ENCODE measurements at places on chromosomes 4 and X. TPM values are rescaled to one million over a fixed set of nuclear protein-coding genes. Genes with fewer than 3 reads are reported as not detected.

Gene SLC9B1
- total RNA-seq: 6.4 TPM

Gene MEPE
- not detected for total RNA-seq

Gene SPRY1
- 9.0 TPM for total RNA-seq

Gene VSIG1
- 39.5 TPM for total RNA-seq

Gene RNF150
- not detected for total RNA-seq

DNA sequence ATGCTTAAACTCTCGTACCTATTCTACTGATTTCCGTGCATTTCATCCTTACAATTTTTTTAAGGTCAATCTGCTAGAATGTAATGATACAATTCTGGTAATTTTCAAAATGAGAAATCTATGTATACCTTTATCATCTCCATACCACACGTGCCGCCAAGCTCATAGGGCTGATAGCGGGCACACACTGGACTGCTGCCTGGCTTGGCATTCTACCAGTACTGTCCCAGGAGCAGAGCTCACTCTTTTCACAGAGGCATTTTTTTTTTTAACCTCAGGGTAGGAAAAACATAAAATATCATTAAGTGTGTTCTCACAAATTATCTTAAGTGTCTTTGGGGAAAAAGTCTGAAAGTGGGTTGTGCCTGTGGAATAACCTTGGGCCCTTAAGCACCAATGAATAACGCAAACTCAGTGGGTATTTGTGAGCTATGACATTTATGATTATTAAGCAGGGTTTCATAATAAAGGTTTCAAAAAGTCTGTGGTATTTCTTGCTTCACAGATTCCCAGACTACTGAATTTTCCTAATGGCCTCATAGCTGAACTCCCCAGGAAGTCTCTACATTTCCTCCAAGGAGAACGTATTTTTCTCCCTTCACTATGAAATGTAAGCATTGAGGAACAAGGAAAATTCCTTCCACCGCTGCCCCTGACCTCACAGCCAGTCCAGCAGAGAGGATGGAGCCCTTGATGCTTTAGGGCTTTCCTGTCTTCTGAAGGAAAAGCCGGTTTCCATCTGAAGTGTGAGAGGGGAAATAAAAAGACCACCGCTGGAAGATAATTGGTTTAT lies 125.2 kb downstream of the ELOVL6 start:
- H3K4me1 ChIP-seq: no peaks in the 10 kb centered on the region
- no peaks in the 10 kb centered on the region for H3K27me3 ChIP-seq
- no peak overlapping the region for H3K4me3 ChIP-seq

- no peaks in the 10 kb centered on the region for H3K27me3 ChIP-seq
- H3K36me3 ChIP-seq: no peaks in the 10 kb centered on the region
- no peak overlapping the region for H3K4me3 ChIP-seq
- DNase-seq: no peak
- H3K4me1 ChIP-seq: no peaks in the 10 kb centered on the region
Measured at GRCh38 chrX:36071061-36071460, 151.5 kb downstream of the CFAP47 start.

Gene SLC49A3
- total RNA-seq: 3.7 TPM

GRCh38 chr4:8539661-8540060 lies 40.5 kb upstream of the GPR78 start:
- DNase-seq: no peak
- no peaks in the 10 kb centered on the region for H3K4me1 ChIP-seq
- peaks cover 8% of the 10 kb centered on the region for H3K27me3 ChIP-seq
- no peak overlapping the region for H3K4me3 ChIP-seq
- peaks cover 5% of the 10 kb centered on the region for H3K36me3 ChIP-seq

GRCh38 chr4:13413729-13414437 lies 70.3 kb downstream of the RAB28 start:
- peaks cover 37% of the 10 kb centered on the region for H3K36me3 ChIP-seq
- H3K4me3 ChIP-seq: no peak overlapping the region
- no peaks in the 10 kb centered on the region for H3K27me3 ChIP-seq

- DNase-seq: no peak
- no peak overlapping the region for H3K27ac ChIP-seq
- H3K36me3 ChIP-seq: no peaks in the 10 kb centered on the region
- H3K4me3 ChIP-seq: no peak overlapping the region
- no peaks in the 10 kb centered on the region for H3K4me1 ChIP-seq
Measured at GRCh38 chr4:5940470-5941203, 47.8 kb upstream of the CRMP1 start.

DNA sequence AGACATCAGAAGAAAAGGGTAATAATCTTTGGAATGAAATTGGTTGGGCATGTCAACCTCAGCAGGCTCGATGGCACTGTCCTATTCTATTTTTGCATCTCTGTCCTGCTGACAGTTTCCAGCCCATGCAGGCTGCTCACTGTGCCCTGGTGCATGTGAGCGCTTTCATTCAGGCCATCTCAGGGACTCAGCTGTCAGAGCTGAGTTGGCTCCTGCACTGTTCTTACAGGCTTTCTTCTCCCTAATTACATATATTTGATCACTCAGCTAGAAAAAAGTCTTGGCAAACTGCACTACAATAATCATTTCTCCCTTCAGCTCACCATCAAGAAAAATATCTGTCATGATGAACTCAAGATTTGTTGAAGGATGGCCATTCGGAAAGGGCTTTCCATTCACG lies 84.7 kb downstream of the RASL11B start:
- H3K27me3 ChIP-seq: no peaks in the 10 kb centered on the region
- no peak overlapping the region for H3K27ac ChIP-seq
- no peak overlapping the region for H3K4me3 ChIP-seq
- no peak for DNase-seq
- peaks cover 21% of the 10 kb centered on the region for H3K36me3 ChIP-seq

- no peak overlapping the region for H3K4me3 ChIP-seq
- no peak for DNase-seq
- no peaks in the 10 kb centered on the region for H3K36me3 ChIP-seq
Measured at GRCh38 chr4:148412460-148412994, 29.7 kb downstream of the NR3C2 start.

DNA sequence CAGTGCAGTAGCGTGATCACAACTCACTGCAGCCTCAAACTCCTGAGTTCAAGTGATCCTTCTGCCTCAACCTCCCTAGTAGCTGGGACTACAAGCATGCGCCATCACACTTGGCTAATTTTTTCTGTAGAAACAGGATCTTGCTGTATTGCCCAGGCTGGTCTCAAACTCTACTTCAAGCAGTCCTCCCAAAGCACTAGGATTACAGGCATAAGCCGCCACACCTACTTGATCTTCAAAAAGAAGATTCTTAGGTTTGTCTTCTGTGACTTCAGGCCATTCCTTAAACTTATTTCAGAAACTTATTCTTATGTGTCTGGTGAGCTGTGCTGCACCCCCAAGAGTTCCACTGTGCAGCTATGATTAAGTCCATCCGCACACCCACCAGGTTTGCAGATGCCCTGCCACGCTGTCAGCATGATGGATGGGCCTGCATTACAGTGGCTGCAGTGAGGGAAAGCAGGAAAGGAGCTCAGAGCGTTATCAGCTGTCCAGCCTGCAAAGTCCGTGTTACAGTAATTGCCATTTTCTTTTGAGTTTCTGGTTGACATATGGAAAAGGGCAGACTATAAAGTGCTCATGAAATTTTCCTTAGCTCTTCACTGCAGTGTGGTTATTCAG lies 146.6 kb downstream of the AASDH start:
- no peak overlapping the region for H3K4me3 ChIP-seq
- DNase-seq: no peak
- no peaks in the 10 kb centered on the region for H3K4me1 ChIP-seq
- H3K27ac ChIP-seq: no peak overlapping the region
- peaks cover 13% of the 10 kb centered on the region for H3K27me3 ChIP-seq

- H3K27ac ChIP-seq: no peak overlapping the region
- H3K27me3 ChIP-seq: no peaks in the 10 kb centered on the region
- no peak for DNase-seq
- H3K36me3 ChIP-seq: no peaks in the 10 kb centered on the region
- H3K4me3 ChIP-seq: no peak overlapping the region
Measured at GRCh38 chr4:96293806-96294205, 453.9 kb downstream of the PDHA2 start.

Gene SLC7A11
- 0.13 TPM for total RNA-seq

Gene POLR2B
- total RNA-seq: 120 TPM

- peaks cover 11% of the 10 kb centered on the region for H3K4me1 ChIP-seq
- H3K27ac ChIP-seq: no peak overlapping the region
- no peaks in the 10 kb centered on the region for H3K36me3 ChIP-seq
Measured at GRCh38 chr4:1576961-1577821, 106.9 kb downstream of the FAM53A start.

Gene ENPEP
- total RNA-seq: not detected

- H3K27ac ChIP-seq: no peak overlapping the region
- H3K4me1 ChIP-seq: no peaks in the 10 kb centered on the region
- no peaks in the 10 kb centered on the region for H3K27me3 ChIP-seq
- H3K36me3 ChIP-seq: no peaks in the 10 kb centered on the region
- DNase-seq: no peak
Measured at GRCh38 chr4:20305976-20306375, 54.3 kb downstream of the SLIT2 start.

Gene TNIP3
- total RNA-seq: 0.49 TPM

Gene PNMA6A
- total RNA-seq: 0.55 TPM

- H3K4me1 ChIP-seq: peaks cover 39% of the 10 kb centered on the region
- peak overlapping the region; percentile 5 for H3K4me3 ChIP-seq
- H3K36me3 ChIP-seq: no peaks in the 10 kb centered on the region
- DNase-seq: no peak
Measured at GRCh38 chr4:42637104-42637503, 19.8 kb downstream of the ATP8A1 start.

DNA sequence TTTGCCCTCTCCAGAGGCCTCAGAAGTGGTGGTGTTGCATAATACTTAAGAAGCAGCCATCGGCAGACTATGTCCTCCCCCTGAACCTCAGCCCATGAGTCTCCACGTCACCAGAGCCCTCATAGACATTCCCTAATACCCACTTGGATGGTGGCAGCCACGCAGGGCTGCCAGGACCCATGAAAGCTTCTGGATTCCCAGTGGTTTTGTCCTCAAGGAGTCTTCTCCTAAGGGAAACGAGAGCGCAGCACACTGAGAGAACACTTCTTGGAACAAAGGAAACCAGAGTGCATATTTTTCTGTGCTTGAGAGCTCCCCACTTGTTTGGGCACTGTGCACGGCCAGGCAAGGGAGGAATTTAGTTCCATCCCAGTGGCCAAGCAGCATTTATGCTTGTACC lies 204.1 kb upstream of the DMD start:
- H3K27me3 ChIP-seq: no peaks in the 10 kb centered on the region
- H3K4me1 ChIP-seq: no peaks in the 10 kb centered on the region
- H3K4me3 ChIP-seq: no peak overlapping the region
- no peak for DNase-seq
- no peaks in the 10 kb centered on the region for H3K36me3 ChIP-seq

DNA sequence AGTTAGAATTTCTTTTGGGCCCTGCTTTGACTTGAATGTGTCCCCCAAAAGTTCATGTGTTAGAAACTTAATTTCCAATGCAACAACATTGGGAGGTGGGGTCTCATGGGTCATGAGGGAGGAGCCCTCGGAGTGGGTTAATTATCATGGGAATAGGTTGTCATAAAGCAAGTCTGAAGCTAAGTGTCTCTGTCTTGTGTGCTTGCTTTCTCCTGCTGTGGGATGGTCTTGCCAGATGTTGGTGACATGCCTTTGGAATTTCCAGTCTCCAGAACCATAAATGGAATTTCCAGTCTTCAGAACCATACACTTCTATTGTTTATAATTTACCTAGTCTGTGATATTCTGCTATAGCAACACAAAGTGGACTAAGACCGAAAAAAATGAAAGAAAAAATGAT lies 71.6 kb downstream of the RASL11B start:
- peaks cover 10% of the 10 kb centered on the region for H3K4me1 ChIP-seq
- no peak overlapping the region for H3K4me3 ChIP-seq
- DNase-seq: no peak

DNA sequence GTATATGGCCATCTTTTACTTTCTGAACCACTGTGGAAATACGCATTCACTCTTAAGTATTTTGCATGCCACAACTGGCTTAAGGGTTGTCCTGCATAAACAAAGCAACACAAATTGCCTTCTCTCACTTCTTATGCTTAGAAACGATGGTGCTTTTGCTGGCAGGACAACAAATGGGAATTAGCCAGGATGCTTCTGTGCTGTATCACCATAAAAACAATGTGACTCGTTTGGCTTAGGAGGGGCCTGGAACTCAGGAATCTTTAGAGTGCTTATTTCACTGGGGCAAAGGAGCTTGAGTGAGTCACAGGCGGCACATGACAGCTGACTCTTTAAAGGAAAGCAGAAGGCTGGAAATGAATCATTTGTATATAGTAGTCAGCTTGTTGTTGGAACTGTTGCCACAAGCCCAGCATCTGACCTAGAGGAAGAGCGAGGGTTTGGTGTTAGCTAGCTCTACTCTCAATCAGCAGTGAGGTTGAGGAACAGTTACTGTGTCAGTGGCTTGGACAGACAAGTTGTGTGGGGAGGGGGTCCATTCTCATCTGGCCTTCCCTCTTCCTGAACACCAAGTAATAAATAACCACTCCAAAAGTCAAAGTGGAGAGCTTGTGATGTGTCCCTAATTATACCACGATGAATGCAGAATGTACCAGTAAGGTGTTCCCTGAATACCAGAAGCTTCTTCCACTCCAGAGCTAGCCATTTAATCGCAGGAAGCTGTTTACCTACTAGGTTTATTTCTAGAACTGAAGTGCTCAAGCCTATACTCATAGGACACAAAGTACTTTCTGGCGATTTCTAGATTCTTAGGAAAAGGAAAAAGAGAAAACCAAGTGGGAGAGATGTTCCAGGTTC lies 293.1 kb downstream of the CAMK2D start:
- H3K4me3 ChIP-seq: no peak overlapping the region
- no peaks in the 10 kb centered on the region for H3K4me1 ChIP-seq
- H3K27ac ChIP-seq: no peak overlapping the region
- H3K27me3 ChIP-seq: no peaks in the 10 kb centered on the region
- DNase-seq: no peak

Gene SPATA18
- total RNA-seq: 0.44 TPM

DNA sequence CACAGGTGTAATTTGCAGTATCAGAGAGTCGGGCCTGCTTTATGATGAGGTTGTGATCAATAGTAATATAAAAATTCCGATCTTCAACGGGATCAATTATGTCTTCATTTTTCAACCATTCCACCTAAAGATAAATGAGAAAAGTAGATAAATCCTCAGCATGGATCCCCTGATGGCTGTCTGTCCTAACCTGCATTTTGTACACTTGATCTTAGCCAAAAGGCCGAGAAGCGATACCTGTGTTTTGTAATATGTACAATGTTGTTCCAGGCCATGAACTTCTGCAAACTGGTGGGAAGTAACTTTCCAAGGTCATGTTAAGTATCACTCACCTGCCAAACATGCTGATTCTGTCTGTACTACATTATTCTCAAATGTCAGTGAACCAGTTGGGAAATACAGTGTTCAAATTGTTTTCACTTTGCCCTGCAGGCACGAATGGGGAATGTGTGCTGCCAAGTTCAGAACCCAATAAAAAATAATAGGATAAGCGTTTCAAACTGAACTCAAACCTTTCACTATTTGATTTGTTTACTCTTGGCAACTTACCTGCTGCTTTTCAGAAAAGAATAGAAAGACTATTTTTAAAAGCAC lies 298.1 kb downstream of the UNC5C start:
- no peaks in the 10 kb centered on the region for H3K36me3 ChIP-seq
- no peak overlapping the region for H3K4me3 ChIP-seq
- no peaks in the 10 kb centered on the region for H3K27me3 ChIP-seq
- no peak for DNase-seq

- DNase-seq: no peak
- no peaks in the 10 kb centered on the region for H3K4me1 ChIP-seq
- H3K4me3 ChIP-seq: no peak overlapping the region
- H3K36me3 ChIP-seq: no peaks in the 10 kb centered on the region
- no peak overlapping the region for H3K27ac ChIP-seq
Measured at GRCh38 chrX:96176921-96177320, 507.7 kb upstream of the DIAPH2 start.

Gene SSX4
- total RNA-seq: not detected

- H3K27me3 ChIP-seq: peaks cover 41% of the 10 kb centered on the region
- DNase-seq: no peak
- H3K4me1 ChIP-seq: no peaks in the 10 kb centered on the region
- peaks cover 6% of the 10 kb centered on the region for H3K36me3 ChIP-seq
Measured at GRCh38 chr4:184972991-184973390, 45.3 kb upstream of the HELT start.
